Stimulated activated CD4-positive, alpha-beta T cell treated with anti-CD3 and anti-CD28 coated beads, Interleukin-4, amount 100 ng/mL, for 48 hours (primary cell): ENCODE measurements at places on chromosomes 11 and 22.

DNA sequence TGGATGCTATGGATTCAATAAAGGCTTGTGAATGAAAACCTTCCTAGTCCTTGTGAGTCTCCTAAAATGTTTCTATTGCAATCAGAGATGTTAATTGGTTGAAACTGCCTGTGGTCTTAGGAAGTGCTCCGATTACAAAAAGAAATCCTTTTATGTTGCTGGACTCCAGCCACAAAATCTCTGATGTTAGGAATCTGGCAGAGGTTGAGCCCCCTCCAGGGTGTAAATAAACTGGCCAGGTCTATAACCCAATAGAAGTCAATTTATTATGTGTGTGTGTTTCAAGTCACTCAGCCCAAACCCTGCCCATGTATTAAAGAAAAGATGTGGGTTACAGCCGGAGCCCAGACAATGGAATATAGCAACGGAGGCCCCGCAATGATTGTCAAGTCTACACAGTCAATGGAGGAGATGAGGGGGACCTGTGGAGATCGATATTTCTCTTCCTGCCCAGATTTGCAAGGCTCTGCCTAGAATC lies 218.1 kb upstream of the SORL1-AS1 start:
- DNase-seq: no peak

DNA sequence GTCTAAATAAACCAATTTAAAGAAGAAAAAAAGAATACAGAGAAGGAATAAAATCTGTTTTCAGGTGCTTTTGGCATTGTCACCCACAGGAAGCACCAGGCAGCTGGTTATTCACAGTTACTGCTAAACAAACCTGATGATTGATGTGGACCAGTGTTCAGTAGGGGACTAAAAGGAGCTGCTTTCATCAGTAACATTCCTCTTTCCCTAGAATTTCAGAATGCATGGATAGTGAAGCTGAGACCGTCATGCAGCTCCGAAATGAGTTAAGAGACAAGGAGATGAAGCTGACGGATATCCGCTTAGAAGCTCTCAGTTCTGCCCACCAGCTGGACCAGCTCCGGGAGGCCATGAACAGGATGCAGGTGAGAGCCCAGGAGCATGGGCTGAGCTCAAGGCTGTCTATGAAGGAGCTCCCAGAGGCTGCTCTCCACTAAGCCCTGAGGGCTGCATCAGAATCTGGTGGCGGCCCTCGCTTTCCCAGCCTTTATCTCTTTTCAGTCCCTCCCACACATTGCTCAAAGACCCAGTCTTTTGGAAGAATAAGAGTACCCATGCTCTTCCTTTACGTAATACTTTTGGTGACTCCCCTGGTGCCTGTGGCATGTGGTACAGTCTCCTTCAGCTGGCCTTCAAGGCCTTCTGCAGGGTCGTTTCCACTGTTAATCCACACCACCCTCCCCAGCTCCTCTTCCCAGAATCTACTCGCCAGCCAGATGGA lies 69.5 kb downstream of the DBX1 start:
- no peak for DNase-seq

DNA sequence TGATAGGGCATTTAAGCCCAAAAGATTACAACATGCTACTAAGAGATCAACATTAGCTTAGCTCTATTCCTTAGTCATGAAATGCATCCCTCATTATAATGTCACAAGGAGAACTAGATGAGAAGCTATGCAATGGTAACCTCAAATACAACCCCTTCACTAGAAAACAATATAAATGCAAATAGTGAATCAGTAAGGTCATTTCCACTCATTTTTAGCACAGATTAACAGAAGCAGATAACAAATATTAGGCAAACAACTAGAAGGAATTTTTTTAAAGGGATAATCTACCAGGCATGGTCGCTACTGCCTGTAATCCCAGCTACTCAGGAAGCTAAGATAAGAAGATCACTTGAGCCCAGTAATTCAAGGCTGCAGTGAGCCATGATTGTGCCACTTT lies 28.2 kb downstream of the SIK3 start:
- DNase-seq: no peak

- no peak for DNase-seq
These were observed 17.6 kb downstream of the ALG12 start for GRCh38 chr22:49900441-49901230.

DNA sequence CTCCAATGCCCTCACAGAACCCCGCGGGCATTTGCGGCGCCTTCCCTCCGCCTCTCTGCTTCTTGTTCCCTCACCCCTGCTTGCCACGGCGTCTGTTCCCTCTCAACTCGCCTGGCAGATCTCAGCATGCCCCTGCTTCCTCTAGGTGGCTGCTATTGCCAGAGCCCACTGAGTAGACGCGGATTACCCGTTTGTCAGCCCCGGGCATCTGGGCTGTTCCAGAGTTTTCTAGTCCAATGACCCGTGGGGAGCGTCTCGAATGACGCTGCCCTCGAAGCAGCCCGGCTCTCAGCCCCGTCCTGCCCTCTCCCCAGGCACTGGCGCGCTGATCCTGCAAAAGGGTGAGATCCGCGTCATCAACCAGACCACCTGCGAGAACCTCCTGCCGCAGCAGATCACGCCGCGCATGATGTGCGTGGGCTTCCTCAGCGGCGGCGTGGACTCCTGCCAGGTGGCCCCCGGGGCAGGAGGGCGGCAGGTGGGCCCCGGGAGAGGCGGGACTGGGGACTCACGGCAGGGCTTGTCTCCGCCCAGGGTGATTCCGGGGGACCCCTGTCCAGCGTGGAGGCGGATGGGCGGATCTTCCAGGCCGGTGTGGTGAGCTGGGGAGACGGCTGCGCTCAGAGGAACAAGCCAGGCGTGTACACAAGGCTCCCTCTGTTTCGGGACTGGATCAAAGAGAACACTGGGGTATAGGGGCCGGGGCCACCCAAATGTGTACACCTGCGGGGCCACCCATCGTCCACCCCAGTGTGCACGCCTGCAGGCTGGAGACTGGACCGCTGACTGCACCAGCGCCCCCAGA lies 49.7 kb downstream of the ST14 start:
- DNase-seq: no peak

GRCh38 chr11:104614117-104614680 lies 284.1 kb downstream of the CASP12 start:
- no peak for DNase-seq

DNA sequence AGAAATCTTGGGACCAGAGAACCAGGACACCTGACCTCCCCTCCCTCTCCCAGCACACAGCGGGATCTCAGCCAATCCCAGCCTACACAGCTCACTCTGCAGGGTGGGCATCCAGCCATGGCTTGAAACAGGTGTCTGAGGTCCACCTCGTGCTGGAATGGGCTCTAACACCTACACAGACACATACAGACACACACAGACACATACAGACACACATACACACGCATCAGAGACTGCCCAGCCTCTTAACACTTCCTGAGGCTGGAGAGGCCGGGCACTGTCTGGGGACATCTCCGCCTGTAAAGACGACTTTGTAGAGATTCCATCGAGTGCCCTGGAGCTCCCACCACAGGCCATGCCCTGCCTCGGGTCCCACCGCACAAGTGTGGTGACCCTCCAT lies 36.7 kb downstream of the CAPN1 start:
- no peak for DNase-seq

GRCh38 chr22:48228468-48228867 lies 1466.0 kb downstream of the TBC1D22A start:
- DNase-seq: no peak

GRCh38 chr11:46118702-46119351 lies 2.4 kb downstream of the PHF21A start:
- no peak for DNase-seq

GRCh38 chr11:43968719-43969118 lies 26.3 kb downstream of the C11orf96 start:
- DNase-seq: no peak

- DNase-seq: no peak
These were observed 4.8 kb downstream of the MRGPRG start for GRCh38 chr11:3213659-3214419.

- DNase-seq: no peak
These were observed 76.8 kb upstream of the ADORA2A start for GRCh38 chr22:24350627-24351026.

- DNase-seq: no peak
These were observed 267.6 kb upstream of the TENM4 start for GRCh38 chr11:79708319-79708932.

DNA sequence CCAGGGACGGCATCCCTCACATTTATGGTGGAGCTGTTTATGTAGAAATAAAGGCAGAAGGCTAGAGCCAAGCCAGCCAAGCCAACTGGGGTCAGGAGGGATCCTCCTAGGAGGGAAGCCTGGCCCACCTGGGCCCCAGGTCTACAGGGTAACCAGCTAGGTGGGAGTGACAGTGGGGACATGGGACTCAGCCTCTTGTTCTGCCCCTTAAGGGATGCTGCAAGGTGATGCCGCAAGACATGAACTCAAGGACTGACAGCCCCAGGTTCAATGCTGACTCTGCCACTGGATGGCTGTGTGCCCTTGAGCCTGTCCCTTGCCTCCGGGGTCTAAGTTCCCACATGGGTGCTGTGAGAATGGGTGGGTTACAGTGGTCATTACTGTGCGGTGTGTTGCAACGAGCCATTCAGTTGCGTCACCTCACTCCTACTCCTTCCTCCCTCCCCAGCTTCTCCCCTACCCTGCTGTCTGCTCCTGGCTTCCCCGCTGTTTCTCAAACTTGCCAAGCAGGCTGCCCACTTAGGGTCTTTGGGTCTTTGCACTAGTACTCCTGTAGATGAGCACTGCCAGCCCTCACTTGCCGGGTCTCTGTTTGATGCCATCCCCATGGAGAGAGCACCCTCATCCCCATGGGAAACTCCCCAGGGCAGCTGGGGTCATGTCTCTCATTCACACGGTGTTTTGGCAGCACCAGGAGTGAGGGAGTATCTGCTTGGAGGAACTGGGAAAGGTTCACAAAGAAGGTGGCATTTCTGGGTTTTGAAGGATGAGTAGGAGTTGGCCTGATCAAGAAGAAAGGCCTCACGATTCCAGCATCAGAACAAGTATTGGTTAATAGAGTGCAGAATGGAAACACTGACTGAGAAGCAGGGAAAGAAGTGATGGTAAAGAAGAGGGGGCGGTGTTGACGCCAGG lies 43.0 kb upstream of the RTL6 start:
- DNase-seq: no peak

GRCh38 chr11:28773606-28774005 lies 665.4 kb downstream of the METTL15 start:
- no peak for DNase-seq

GRCh38 chr22:17665854-17666253 lies 27.3 kb downstream of the BCL2L13 start:
- no peak for DNase-seq

- DNase-seq: no peak
These were observed 6.9 kb downstream of the MAPK1 start for GRCh38 chr22:21860491-21861039.

- DNase-seq: no peak
These were observed 7.1 kb upstream of the PDGFB start for GRCh38 chr22:39251762-39252460.

GRCh38 chr22:35316751-35317150 lies 17.1 kb downstream of the TOM1 start:
- no peak for DNase-seq

GRCh38 chr11:80562523-80563125 lies 1121.8 kb upstream of the TENM4 start:
- no peak for DNase-seq

DNA sequence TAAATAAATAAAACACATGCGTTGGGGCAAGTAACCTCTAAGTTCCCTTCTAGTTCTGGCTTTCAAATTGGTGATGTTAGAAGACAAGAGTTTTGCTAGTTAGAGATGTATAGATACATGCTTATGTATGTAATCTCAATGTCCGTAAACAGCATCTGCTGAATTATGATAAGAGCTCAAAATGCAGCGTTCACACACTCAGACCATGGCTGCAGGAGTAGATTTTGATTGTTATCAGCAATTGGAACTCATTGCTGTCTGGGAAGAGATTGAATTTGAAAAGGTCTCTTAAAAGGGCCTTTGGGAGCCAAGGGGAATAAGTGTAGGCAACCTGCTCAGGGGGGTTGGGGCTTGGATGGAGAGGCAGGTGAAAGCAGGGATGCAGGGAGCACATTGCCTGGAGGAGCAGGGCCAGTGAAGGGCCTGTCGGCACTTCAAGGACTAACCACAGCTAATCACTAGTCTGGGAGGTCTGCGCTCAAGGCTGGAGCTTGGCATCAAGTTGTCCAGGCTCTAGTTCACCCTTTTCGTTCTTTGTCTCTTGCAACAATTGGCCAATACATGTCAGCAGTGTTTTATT lies 2.7 kb upstream of the RAG1 start:
- no peak for DNase-seq

DNA sequence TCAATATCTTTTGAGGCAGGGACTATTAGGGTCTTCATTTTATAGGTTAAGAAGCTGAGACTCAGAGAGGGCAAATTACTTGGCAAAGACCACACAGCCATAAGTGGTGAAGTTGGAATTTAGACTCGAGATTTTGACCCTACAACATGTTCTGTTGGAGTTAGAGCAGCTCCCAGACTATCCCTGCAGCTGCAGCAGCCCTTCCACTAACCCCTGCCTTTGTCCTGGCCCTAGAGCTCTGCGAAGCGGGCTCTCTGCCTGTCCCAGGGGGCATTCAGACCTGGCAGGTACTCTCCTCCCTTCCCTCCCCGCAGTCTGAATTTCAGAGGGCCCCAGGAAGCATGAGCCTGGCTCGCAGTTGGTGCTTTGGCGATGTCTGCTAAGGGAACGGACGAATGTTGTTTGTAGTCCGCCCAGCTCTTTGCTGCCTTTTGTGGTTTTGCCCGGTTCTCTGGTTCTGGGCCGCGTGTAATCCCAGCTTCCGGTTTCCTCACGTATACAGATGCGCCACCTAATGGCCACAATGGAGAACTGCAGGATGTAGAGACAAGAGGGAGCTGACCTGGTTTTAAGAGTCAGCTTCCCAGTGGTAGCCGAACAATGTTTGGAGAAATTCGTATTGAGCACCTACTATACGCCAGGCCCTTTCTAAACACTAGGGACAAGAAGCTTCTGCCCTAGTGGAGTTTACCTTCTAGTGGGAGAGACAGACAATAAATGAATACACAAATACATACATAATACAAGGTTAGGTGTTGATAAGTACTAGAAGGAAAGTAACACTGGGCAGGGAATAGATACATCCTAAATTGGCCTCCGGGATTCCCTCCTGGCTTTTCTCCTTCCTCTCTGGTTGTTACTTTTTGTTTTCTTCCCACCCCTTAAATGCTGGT lies 125.2 kb downstream of the ST3GAL4 start:
- DNase-seq: peak; percentile 46

GRCh38 chr11:94036096-94036495 lies 14.9 kb downstream of the HEPHL1 start:
- DNase-seq: no peak
